NCI-H226 (cell line): ENCODE measurements at places on chromosomes 1 and 21.

DNA sequence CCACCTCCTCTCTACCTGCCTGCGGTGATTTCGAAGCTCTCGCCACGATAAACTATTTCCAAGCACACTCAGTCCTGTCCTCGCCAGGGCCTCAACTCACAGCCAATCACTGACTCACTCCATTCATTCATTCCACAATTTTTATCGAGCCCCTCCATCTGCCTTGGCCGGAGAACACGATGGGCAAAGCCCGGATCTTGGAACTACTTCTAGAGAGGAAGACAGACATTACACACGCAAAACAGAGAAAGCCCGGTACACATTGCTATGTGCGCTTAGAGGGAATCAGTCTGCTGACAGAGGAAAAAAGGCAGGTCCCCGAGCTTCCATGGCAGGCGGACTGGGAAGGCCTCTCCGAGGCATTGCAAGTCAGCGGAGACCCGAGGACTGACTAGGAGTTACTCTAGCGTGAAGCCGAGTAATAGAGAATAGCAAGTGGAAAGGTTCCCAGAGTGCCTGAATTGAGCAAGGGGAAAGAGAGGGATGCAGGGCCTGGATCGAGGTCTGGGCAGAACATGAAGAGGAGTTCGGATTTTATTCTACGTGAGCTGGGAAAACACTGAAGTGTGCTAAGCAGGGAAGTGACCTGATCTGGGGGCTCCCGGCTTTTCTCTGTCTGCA lies 54.2 kb upstream of the DNAJC6 start:
- DNase-seq, result no peak

DNA sequence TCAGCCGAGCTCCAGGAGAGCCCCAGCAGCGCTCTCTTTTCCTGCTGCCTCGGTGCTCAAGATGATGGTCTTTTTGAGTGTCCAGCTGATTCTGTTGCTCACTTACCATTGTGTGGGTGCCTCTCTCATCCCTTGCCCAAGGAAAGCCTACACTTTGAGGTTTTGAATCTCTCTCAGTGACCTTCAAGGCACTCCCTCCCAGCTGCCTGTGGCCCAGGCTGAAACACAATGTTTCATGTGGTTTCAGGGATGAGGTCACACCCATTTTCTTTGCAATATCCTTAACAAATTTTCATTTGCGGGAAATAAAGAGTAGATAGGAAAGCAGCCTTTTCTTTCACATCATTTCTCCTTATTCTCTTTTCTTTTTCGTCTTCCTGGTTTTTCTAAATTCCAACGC lies 12.6 kb upstream of the MRPS14 start:
- DNase-seq, result no peak

- DNase-seq, result no peak
These were observed 21.4 kb upstream of the PADI1 start for GRCh38 chr1:17183388-17184160.

DNA sequence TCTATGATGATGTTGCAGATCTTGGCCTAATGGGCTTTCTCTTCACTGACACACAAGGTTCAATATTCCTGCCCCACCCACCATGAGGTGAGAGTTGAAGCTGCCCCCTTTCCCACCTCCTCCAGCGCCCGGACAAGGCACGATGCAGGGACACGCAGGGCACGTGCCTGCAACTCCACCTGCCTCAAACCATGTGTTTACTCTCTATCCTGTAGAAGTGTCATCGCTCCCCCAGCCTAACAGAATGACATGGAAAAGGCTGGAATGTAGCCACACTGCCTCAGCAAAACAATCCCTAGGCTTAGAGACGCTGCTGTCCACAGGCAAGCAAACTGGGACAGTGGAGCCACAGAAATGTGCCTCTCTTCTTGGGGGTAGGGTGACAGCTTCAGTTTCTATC lies 92.9 kb upstream of the SOD1 start:
- DNase-seq, result no peak

DNA sequence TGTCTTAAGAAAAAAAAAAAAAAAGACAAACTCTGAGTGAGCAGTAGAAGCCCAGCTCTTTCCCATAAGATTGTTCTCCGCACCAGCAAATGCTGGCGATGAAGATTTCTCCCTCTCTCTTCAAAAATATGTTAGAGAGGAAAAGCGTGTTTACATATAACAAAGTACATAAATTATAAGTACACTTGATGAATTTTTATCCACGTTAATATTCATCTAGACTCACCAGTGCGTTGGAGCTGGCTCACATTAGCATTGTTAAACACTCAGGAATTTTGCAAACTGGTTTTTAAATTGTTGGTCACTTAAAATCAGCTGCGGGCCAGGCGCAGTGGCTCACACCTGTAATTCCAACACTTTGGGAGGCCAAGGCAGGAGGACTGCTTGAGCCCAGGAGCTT lies 56.0 kb downstream of the RUNX3 start:
- no peak for DNase-seq

- peak; percentile 69 for DNase-seq
These were observed 6.0 kb upstream of the STMN1 start for GRCh38 chr1:25912076-25912831.

GRCh38 chr1:19418503-19418971 lies 66.8 kb downstream of the CAPZB start:
- DNase-seq, result no peak

GRCh38 chr1:162538815-162539431 lies 22.6 kb upstream of the UAP1 start:
- DNase-seq, result peak; percentile 95

GRCh38 chr1:77889671-77890070 lies 1.2 kb downstream of the NEXN start:
- peak; percentile 61 for DNase-seq

DNA sequence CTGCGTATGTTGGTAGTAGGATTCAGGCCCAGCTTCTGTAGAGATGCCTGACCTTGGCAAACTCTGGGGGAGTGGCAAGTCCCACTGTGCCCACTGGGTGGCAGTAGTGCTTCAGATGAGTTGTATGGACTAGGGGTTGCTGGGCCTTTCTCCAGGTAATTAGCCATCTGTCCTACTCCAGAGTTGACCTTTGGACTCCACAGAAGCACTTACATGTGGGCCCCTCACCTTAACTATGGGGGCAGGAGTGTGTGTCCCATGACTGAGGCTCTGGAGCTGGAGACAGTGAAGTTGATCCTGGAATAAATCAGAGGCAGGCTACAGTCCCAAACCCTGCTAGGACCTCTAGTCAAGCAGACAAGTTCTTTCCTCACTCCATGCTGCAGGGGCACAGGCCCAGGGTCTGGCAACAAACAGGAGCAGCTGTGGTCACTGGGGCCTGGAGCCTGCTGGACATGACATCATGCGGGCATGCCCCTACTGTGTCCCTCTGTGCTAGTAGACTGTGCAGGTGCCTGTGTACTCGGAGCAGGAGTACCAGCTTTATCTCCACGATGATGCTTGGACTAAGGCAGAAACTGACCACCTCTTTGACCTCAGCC lies 4.6 kb downstream of the DMAP1 start:
- DNase-seq, result peak; percentile 36

DNA sequence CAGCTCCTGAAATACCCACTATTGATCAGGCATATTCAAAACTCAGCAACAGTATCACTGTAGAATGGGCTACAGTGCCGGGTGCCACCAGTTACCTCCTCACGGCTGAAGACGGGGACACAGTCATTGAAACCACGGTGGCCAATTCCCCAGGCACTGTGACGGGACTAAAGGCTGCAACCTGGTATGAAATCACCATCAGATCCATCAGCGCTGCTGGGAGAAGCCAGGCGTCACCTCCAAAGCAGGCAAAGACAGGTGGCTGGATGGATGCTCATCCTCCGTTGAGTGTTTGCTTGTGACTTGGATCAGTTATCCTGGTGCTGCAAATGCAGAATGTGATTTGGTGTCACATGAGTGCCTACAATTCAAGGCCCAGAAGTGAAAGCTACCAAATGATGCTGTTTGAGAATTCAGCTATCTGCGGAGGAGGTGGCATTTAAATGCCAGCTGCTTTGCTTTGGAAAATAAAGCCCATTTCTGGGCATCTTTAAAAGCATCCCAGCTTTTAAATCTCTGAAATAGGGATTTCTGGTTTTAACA lies 5.1 kb downstream of the FNDC7 start:
- no peak for DNase-seq

- DNase-seq, result no peak
These were observed 20.5 kb downstream of the PRXL2B start for GRCh38 chr1:2606881-2607621.

DNA sequence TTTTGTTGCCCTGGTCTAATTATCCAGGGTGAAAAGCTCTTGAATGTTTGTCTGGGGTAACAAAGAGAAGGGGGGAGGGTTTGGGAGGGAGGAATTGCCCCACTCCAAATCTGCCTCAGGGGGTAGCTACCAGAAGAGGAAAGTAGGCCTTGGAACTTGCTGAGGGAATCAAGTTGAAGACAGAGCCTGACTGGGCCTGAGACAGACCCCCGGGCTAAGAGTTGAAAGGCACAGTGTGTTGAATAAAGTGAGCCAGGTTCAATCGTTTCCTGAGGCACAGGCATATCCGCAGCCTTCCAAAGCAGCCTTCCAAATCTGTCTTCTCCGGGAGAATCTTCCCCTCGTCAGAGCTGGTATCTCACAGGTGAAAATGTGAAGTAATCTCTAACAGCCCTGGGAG lies 96.6 kb downstream of the LRIG2 start:
- no peak for DNase-seq

- no peak for DNase-seq
These were observed 9.9 kb downstream of the SZRD1 start for GRCh38 chr1:16376971-16377370.

- DNase-seq, result no peak
These were observed 19.3 kb upstream of the RAB3GAP2 start for GRCh38 chr1:220291580-220291979.
